ENCODE measurements at places on chromosomes 7 and 10.

DNA sequence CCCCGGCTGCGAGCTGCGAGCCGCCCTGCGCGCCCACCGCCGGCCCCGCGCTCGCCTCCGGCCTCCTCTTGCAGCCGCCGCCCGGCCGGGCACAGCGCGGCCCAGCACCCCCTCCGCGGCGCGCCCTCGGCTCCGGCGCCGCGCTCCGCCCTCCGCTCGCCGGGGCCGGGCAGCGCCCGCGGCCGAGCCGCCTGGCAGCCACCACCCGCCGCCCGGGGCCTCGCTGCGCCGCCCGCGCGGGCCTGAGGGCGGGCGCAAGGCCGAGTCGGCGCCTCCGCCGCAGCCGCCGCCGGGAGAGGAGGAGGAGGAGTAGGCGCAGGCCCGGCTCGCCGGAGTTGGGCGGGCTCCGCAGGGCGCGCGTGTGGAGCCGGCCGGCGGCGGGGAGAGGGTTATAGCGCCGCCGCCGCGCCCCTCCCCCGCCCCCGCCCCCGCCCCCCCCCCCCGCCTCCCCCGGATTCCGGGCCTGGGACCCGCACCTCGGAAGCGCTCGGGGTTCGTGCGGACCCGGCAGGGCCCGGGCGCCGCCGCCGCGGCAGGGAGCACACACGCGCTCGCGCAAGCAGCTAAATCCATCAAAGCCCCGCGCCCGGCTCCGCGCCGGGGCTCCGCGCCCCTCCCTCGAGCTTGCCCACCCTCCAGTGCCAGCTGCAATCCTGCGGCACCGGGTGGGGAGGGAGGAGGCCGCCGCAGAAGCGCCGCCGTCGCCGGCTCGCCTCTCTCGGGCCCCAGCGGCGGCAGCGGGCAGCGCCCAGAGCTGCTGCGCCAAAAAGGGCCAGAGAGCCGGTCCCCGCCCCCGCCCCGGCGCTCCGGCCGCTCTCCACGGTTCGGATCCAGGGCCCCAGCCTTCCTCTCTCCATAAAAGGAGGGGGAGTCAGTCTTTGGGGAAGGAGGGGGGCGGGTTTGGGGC, at the start of gene PDGFA:
Gene PDGFA, minus strand, starts transcription at position 363 of the 907 bp plus-strand sequence. CDS start 845 bp downstream, outside the sequence.
- peak within 1 kb of the TSS; percentile 63 for H3K4me3 ChIP-seq
- no peaks in the 10 kb centered on the region for H3K27me3 ChIP-seq
- peak within 1 kb of the TSS; percentile 86 for H3K27ac ChIP-seq
- H3K36me3 ChIP-seq: no peaks in the 10 kb centered on the region

DNA sequence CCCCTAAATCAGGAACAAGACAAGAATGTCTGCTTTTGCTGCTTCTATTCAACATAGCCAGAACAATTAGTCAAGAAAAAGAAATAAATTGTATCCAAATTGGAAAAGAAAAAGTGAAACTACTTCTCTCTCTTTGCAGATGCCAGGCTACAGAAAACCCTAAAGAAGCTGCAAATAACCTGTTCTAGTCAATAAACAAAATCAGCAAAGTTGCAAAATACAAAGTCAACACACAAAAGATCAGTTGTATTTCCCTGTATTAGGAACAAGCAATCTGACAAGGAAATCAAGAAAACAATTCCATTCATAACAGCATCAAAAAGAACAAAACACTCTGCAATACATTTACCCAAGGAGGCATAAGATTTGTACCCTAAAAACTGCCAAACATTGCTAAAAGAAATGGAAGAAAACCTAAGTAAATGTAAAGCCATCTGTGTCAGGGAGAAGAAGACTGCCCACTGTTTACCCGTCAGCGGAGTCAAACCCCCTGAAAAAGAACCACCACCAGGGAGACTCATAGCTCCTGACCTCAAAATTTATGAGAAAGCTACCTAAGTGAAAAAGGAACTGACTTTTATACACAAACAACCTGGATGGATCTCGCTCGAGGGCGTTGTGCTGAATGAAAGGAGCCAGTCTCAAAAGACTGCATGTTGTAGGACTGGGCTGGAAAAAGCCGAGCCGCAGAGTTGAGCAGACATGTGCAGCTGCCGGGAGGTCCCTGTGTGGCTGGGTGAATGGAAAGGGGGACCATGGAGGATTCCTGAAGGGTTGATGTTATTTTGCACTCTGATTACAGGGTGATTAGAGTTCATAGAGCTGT, 263.1 kb downstream of the MAD1L1 start:
- no peaks in the 10 kb centered on the region for H3K27me3 ChIP-seq
- no peak overlapping the region for H3K27ac ChIP-seq
- no peak for DNase-seq
- no peaks in the 10 kb centered on the region for H3K4me1 ChIP-seq
- H3K36me3 ChIP-seq: peaks cover 13% of the 10 kb centered on the region

DNA sequence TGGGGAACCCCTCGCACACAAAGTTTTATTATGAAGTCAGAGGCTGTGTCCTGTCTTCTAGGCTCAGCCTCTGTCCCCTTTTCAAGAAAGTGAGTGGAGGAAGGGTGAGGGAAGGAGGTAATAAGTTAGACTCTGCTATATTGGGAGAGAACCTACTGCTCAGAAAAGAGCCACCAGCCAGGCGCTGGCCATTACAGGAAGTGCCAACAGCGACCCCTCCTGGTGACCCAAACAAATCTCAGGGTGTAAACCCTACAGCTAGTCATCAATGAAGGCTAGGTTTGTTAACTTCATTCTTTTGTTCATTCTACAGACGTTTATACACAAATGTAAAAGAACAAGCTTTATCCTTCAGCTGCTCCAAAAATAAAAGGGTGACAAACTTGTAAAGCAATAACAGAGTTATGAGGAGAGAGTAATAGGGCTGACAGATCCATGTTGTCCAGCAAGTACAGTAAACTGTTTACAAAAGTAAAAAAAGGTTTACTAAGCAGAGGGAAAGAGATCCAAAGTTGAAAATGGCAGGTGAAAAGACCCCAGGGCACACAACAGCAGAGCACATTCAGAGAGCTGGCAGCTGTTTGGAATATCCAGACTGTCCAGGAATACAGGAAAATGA, 82.7 kb downstream of the FAM204A start:
- peaks cover 24% of the 10 kb centered on the region for H3K27me3 ChIP-seq
- H3K36me3 ChIP-seq: no peaks in the 10 kb centered on the region
- no peak overlapping the region for H3K27ac ChIP-seq
- H3K4me3 ChIP-seq: no peak overlapping the region

DNA sequence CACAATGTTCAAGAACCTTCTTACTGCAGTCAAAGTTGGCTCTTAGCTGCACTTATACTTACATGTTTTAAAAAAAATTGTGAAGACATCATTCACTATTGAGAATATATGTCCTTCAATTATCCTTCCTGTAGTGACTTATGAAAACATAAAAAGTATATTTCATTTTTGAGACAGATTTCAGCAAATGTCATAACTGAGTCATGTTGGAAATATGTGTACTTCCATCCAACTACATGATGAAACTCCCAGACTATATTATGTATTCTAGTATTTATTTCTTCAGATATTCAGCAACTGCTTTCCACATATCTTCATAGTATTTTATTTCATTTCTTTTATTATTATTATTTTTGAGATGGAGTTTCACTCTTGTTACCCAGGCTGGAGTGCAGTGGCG, 160.2 kb downstream of the ARHGAP12 start:
- H3K36me3 ChIP-seq: no peaks in the 10 kb centered on the region
- H3K27ac ChIP-seq: no peak overlapping the region
- no peaks in the 10 kb centered on the region for H3K4me1 ChIP-seq
- no peak overlapping the region for H3K4me3 ChIP-seq
- H3K27me3 ChIP-seq: no peaks in the 10 kb centered on the region
- DNase-seq: no peak

DNA sequence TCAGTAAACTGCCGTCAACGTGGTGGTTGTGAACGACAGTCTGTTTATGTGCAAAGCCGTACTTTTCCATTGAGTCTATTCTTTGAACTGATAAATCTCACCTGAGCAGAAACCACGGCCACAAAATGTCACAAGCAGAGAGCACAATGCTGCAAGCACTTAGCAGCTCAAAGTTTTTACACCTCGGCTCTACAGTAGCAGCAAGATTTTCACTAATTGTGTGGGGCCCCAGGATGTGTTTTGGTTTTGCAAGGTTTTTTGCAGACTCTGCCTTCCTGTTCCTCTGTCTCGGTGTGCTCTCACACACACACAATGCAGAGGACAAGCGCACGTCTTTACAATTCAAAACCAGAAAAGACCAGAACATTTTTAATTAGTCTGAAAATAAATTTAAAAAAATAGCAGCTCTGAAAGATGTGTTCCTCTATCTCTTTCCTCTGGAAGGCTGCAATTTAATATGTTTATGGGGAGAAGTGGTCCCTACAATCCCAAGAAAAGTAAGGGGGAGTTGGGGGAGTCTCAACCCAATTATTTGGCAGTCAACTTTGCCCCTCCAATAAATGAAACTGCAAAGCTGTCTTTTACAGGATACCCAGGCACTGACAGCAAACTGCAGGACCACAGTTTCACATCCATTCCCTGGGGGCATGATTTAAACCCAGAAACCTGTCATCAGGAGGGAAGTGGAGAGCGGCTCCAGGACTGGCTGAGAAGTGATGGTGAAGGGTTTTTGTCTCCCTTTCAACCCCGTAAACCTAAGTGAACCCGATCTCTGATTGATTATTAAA, 73.8 kb upstream of the SFMBT2 start:
- no peak for DNase-seq
- no peak overlapping the region for H3K4me3 ChIP-seq
- H3K4me1 ChIP-seq: no peaks in the 10 kb centered on the region
- H3K27me3 ChIP-seq: no peaks in the 10 kb centered on the region
- H3K27ac ChIP-seq: peak overlapping the region; percentile 61
- H3K36me3 ChIP-seq: no peaks in the 10 kb centered on the region

DNA sequence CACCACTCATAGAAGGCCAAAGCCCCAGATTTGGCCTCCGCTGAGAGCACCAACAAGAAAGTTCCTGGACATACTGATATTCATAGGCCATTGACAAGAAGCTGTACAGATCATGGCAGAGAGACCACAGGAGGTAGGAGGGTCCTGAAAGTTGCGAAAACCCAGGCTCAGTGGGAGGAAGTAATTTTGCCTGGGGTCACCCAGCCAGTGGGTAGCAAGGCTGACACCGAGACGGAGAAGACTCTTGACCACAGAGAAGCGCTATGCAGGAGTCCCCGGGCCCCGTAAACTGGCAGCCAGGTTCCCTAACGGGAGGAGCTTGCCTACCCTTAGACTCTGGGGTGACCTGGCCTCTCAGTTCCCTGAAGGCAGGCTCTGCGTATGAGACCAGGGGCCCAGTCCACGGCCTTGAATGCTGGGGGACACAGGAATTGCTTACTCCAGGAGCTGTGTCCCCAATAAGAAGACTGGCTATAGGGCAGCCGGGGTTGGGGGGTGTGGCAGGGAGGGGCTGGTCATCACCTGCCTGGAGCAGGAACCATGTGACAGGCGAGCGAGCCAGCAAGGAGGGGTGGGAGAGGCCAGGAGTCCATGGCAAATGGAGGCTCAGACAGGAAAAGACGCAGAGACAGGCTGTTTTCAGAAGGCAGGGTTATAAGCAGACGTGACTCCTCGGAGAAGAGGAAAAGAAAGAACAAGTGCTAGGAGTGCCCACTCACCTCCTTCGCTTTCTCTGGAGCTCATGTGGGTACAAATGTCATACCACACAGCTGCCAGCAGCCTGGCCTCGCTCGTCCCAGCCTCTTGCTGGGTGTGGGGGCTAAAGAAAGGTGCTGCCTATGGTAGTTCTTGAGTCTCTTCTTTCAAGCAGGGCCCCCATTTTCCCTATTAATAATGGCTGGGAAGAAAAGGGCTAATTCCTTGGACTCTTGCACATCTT, 24.6 kb upstream of the NPFFR1 start:
- no peaks in the 10 kb centered on the region for H3K4me1 ChIP-seq
- no peaks in the 10 kb centered on the region for H3K36me3 ChIP-seq
- H3K27me3 ChIP-seq: no peaks in the 10 kb centered on the region
- H3K4me3 ChIP-seq: no peak overlapping the region
- DNase-seq: no peak

DNA sequence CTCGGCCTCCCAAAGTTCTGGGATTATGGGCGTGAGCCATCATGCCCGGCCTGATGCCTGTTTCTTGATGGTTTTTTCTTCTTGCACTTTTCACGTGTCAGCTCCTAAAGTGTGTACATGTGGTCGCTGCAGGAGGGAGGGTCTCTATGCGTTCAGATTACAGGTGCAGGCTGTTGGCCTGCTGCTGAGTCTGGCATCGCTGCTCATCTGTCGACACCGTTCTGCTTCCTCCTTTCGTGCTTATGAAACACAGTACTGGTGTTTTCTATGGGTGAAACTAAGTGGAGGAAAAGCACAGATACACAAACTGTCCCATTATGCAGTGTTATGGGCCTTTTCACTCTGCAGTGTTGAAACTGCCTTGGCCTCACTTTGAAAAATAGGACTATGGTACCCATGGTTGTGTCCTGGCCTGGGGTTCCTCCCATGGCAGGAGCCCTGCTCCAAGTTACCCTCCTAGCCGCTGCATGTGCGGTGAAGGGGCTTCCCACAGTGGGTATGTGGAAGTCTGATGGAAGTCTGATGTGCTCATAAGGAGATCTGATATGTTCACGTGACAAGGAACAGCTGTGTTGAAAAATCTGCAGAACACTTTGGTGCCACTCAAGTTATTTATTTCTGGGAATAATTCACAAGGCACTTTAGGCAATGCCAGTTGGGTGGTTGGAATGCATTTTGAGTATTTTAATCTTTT, 23.5 kb downstream of the OGDH start:
- H3K27ac ChIP-seq: peak overlapping the region; percentile 63
- H3K36me3 ChIP-seq: peaks cover 6% of the 10 kb centered on the region
- no peak overlapping the region for H3K4me3 ChIP-seq
- no peaks in the 10 kb centered on the region for H3K27me3 ChIP-seq
- H3K4me1 ChIP-seq: peaks cover 53% of the 10 kb centered on the region

DNA sequence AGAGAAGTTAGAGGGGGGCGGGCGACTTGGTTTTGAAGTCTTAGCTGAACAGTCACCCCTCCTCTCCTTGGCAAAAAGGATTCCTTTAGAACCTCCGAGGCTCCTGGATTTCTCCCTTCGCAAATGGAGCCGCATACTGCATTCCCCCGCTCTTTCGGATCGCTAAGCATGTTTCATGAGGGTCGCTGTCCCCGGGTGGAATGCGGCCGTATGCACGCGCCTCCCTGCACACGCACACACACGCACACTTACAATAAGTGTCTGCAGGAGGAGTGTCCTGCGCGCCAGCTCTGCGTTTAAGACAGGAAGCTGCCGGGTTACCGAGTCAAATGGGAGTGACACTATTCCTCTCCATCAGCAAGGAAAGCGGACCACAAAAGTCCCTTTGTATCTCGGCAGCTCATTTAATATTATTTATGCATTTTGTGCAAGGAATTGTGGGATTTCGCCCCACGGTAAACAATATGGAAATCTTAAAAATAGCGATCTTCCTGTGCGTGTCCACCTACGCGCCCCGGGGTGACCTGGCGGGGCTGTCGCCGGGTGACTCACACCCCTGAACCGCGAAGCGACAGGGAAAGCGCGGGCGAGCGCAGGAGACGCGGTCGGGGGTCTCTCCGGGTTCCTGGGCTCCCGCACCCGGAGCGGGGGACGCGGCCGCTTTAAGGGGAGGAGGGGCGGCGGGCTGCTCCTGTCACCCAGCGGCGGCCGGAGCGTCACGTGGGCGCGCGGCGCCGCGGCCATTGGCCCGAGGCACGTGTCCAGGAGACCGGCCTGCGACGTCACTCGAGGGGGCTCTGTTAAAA, 988 bp upstream of the EN2 start:
- no peaks in the 10 kb centered on the region for H3K36me3 ChIP-seq
- peaks cover 56% of the 10 kb centered on the region for H3K4me1 ChIP-seq
- peaks cover 75% of the 10 kb centered on the region for H3K27me3 ChIP-seq
- no peak for DNase-seq
- peak overlapping the region; percentile 32 for H3K4me3 ChIP-seq

- H3K4me3 ChIP-seq: no peak overlapping the region
- H3K4me1 ChIP-seq: peaks cover 24% of the 10 kb centered on the region
- no peak for DNase-seq
- no peaks in the 10 kb centered on the region for H3K27me3 ChIP-seq
- H3K27ac ChIP-seq: no peak overlapping the region
- no peaks in the 10 kb centered on the region for H3K36me3 ChIP-seq
These were observed 1.4 kb downstream of the C10orf71 start for GRCh38 chr10:49300140-49300974.
